Motor neuron (in vitro differentiated cells): ENCODE measurements at places on chromosomes 1 and 21.

GRCh38 chr1:241881440-241881839, 33.4 kb downstream of the EXO1 start:
- ATAC-seq: no peak

GRCh38 chr21:36601362-36601761, 97.6 kb upstream of the SIM2 start:
- ATAC-seq: no peak

DNA sequence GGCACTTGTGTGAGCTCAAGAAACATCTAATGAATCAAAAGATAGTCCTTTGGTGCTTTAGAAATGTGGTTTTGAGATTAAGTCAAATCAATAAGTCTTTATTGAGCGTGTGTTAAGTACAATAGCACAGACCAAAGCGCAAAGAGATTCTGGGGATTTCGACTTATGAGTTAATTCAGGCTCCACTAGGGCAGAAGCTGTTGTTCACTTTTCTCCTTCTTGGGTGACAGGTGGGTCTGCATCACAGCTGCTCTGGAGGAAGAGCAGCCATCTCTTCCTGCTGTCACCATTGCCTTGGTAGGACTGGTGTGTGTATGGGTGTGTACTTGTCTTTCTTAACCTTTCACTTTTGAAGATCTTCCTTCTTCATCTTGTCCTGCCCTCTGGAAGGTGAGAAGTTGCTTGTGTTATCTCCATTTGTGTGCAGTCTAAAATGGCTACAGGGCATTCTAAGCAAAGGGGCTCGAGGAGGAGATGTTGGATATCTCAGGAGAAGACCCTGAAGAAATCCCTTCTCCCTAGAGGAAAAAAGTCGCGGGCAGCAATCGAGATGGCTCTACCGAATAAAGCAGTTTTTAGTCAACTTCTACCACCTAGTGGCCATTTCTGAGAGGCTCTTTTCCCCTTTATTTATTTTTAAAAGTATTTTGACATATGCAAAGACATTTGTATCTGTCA, 22.9 kb upstream of the DISC1 start:
- peak; percentile 61 for ATAC-seq

DNA sequence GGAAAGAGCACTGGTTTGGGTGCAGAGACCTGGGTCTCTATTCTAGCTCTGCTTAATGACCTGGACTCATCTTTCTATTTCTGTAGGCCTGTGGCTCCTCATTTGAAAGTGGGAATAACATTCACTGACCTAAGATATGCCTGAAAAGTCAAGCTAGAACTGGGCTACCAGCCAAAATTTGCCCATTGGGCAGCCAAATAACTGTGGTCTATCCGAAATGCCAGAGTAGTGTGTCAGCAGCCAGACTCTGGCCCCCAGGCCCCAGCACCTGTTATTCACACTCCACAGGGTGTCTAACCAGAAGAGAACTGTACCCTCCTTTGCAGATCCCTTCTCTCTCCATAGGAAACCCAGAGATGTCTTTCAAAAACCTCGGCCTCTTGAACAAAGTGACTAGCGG, 12.6 kb downstream of the DAB1 start:
- ATAC-seq: no peak

DNA sequence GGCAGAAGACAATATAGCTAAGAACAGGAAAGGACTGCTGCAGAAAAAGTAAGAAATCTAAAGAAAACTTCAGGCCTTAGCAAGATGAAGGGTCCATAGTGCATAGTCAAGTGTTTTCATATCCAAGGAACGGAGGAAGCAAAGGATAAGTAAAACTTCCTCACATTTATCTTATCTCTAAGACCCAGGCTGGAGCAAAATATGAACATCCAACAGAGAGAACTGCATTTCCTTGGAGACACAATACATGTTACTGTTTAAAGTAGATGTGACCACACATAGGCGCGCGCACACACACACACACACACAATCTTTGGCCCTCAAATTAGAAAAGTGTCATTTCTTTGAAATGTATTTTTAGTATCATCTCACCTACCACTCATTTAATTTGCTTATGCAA, 66.7 kb downstream of the TTLL7 start:
- ATAC-seq: no peak
